ENCODE measurements at places on chromosomes 3 and 15.

GRCh38 chr3:147318900-147319299, 87.4 kb downstream of the ZIC4 start:
- no peak for DNase-seq

- DNase-seq: no peak
Measured at GRCh38 chr3:8571256-8571655, 69.6 kb downstream of the LMCD1 start.

GRCh38 chr3:32379831-32380500, 11.7 kb upstream of the CMTM7 start:
- DNase-seq: no peak

- DNase-seq: no peak
Measured at GRCh38 chr15:59457103-59457502, 19.1 kb downstream of the FAM81A start.

- no peak for DNase-seq
Measured at GRCh38 chr3:77373619-77374018, 333.7 kb downstream of the ROBO2 start.

- no peak for DNase-seq
Measured at GRCh38 chr3:170410428-170411029, 8.1 kb upstream of the CLDN11 start.

GRCh38 chr3:25396686-25397085, 31.4 kb upstream of the RARB start:
- DNase-seq: no peak

GRCh38 chr3:53719796-53720195, 126.4 kb downstream of the CHDH start:
- no peak for DNase-seq

DNA sequence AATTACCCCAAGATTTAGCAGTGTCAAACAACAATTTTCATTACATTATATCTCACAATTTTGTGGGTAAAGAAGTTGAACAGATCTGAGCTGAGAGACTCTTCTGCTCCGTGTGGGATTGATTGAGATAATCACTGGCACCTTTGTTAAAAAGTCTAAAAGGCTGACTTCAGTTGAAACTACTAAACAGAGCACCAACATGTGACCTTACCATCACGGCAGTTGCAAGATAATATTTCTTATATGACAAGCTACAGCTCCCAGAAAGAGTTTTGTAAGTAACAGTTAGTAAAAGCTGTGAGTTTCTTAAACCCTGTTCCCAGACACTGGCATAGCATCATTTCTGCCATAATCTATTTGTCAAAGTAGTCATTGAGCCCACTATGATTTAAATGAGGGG, 25.0 kb downstream of the CGGBP1 start:
- no peak for DNase-seq
